ENCODE measurements at places on chromosomes 4 and X.

DNA sequence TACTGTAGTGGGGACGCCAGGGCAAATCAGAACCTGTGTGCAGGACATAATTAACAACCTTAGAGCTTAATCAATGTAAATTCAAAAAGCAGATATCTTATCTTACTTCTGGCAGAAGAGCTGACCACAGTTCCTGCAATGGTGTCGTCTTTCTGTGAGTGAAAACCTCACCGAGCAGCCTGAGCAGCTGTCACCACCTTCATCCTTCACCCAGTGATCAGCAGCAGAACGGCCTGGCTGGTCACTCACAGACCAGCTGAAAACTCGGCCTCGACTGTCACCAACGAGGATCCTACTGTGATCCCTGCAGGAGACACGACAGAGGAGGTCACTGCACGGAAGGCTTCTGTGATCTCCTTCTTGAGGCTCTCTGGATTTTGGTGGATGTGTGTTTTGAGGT is 94.2 kb downstream of the CDS1 start:
- no peak for DNase-seq

DNA sequence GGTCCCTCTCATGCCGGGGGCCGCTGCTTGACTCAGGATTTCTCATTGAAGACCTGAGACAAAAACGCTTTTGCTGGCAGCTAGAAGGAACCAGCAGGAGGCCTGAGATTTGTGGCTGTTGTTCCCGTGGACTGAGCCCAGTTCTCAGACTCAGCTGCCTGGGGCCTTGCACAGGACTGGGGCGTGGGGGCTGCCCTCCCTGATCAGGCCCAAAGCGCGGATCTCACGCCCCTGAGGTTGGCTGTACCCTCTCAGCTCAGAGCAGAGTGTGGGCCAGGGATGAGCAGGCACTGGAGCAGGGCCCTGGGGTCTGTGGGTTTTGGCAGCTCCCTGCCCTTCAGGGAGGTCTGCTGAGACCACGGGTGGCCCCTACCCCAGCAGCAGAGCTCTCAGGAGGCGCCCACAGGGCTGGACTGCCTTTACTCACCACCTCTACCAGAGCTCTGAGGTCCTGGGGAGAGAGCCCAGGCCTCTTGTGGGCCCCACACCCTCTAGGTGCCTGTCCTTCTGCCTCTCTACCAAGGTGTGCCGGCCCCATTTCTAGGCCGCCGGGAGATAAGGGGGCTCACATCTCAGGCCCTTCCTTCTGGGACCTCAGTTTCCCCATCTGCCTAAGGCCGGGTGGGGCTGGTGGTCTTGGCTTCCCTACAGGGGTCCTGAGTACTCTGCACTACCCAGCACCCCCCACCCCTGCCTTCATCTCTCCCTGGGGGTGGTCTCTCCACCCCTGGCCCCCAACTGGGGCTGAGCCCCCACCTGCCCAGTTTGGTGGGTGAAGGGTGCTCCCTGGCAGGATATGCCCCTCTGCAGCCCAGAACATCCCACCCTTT is 5.6 kb downstream of the MSANTD1 start:
- DNase-seq, result no peak

GRCh38 chr4:157898836-157899605 is 273.8 kb downstream of the GASK1B start:
- DNase-seq, result no peak

DNA sequence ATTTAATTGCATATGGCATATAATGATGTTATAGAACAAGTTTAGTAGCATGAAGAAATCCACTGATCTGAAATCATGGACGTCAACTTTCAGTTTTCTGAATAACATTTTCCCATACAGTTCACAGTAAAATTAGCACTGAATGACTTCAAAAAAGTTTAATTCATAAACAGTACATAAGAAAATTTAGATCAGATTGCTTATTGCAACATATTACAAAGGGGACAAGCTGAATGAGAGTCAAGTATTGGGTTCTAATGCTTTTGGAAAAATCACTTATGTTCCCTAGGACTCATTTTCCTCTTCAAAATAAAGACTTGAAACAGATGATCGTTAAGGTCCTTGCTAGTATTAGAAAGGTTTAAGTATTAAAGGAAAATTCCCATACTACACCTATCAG is 898.3 kb upstream of the INTU start:
- DNase-seq, result no peak

DNA sequence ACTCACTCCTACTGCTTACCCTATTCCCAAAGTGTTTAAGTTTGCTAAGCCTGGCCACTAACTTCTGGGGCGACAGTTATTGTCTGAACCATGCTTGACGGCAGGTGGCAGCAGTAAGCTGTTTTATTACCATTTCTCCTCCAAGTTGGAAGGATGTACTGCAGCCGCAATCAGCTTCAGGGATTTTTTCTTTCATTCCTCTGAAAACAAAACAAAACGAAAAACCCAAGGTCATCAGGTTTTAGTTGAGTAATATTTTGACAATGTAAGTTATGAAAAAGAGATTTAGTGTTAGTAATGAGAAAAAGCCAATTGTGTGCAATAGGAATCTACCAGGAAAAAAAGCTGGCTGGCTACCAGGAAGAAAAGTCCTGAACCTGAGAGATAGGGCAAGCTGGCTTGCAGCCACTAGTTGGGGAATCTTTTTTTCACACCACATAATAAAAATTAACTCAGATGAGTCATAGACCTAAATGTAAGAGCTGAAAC is 13.2 kb upstream of the RAB9B start:
- peak; percentile 42 for DNase-seq

DNA sequence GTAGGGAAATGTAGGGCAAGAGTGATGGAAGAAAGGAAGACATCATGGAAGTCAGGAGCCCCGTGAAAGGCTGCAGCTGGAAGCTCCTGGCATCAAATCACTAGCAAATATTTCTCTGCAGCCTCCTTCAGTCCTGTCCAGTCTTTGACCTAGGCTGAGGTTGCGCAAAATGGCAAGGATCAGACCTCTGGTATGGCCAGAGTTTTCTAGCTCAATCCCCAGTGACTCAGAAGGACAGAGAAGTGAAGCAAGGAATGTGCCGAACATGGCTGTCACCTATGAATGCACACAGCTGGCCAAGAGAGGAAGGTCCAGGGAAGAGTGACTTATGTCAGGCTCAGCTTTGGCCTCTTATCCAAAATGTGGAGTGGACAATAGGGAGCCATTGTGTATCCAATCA is 71.1 kb upstream of the PHOX2B start:
- DNase-seq, result no peak

DNA sequence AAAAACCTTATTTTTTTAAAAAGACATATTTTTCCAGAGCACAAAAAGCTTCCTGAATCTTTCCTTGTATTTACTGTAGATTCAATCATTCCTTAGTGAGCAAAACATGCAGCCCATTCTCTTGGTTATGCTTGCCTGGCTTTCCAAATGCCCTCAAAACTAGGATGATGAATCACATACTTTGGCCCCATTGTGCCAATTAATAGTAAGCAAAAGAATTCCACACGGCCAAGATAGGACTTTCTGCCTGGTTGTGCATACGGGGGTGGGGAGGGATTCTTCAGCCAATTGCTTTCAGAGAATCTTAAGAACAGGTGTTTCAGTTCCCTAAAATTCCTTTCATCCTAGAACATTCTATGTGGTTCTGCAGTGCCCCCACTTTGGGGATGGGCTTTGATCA is 7.0 kb downstream of the RAI2 start:
- DNase-seq, result no peak

- no peak for DNase-seq
These were observed 62.3 kb upstream of the LNX1 start for GRCh38 chr4:53653484-53654053.

- DNase-seq, result no peak
These were observed 9.6 kb downstream of the GPC4 start for GRCh38 chrX:133405498-133406185.

GRCh38 chr4:170875868-170876267 is 786.1 kb upstream of the AADAT start:
- DNase-seq, result no peak

GRCh38 chr4:37936889-37937498 is 23.2 kb upstream of the PTTG2 start:
- no peak for DNase-seq

- no peak for DNase-seq
These were observed 14.8 kb downstream of the HOPX start for GRCh38 chr4:56666279-56666678.

- DNase-seq, result no peak
These were observed 821.0 kb downstream of the C4orf33 start for GRCh38 chr4:129916991-129917390.

DNA sequence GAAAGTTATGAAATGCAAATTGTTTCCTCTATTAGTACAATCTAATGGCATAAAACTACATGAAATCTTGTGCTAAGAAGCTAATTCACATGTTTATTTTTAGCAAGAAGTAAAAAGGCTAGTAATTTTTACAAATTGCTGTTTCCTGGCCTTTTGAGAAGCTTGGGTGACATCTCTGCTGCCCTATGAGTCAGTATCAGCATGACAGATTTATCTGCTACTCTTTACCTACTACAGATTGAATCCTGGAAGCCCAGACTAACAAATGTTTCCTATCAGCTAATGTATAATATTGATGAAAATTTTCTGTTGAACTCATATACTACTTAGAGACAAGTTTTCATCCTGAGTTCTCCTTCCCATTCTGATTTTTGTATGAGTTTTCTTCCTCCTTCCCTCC is 232.4 kb downstream of the DCTD start:
- no peak for DNase-seq

GRCh38 chr4:4412641-4413372 is 25.9 kb downstream of the NSG1 start:
- DNase-seq, result no peak

- no peak for DNase-seq
These were observed 881.6 kb downstream of the PCDH18 start for GRCh38 chr4:136650541-136651277.

DNA sequence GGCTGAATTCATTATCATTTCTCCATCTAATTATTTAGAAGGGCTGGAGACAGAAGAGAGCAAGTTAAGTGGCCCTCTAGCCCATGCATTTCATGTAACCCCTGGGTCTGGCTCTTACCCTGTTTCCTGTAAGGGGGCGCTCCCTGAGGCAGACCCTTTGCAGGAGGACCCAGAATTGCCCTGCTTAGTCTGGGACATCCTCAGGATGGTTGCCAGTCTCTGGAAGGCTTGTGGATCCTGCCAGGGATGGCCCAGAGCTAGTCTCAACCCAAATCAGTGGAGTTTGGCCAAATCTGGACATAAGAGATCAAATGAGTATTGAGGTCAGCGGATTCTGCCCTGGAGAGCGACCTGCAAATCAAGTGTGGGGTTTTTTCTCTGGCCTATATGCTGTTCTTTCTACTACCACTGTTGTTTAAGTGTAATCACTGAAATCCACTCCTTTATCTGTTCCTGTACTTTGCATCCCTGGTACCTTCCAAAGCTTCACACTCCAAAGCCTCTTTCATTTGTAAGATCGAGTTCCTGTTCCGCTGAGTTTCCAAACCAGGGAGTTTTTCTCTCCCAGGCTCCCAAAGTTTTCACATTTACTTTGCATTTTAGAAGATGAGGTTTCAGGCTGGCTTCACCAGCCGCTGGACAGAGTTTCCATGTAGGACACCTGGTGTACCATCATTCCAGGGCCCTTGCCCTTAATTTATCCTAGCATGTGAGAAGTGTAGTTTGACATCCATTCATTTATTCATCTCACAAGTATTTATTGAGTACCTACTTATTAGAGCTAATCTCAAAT is 6.3 kb downstream of the KLF3 start:
- no peak for DNase-seq

DNA sequence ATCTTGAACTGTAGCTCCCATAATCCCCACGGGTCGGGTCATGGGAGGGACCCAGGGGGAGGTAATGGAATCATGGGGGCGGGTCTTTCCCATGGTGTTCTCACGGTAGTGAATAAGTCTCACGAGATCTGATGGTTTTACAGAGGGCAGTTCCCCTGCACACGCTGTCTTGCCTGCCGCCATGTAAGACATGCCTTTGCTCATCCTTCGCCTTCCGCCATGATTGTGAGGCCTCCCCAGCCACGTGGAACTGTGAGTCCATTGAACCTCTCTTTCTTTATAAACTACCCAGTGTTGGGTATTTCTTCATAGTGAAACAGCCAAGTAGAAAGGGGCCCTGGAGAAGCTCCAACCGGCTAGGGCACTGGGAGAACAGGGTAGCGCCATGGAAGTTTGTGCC is 12.3 kb downstream of the CTAG1A start:
- no peak for DNase-seq

DNA sequence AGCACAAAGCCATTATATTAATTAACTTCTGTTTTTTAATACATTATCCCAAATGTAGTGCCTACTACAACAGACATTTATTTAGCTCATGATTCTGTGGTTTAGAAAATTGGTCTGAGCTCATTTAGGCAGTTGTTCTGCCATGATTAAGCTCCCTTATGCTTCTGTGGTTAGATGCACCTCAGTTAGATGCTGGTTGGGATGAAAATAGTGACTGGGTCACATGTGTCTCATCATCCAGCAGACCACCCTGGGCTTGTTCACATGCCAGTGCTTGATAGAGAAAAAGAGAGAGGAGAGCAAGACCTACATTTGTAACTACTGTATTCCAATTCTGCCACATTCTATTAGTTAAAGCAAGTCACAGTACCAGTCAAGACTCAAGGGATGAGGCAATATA is 376.4 kb upstream of the GNPDA2 start:
- DNase-seq, result no peak

DNA sequence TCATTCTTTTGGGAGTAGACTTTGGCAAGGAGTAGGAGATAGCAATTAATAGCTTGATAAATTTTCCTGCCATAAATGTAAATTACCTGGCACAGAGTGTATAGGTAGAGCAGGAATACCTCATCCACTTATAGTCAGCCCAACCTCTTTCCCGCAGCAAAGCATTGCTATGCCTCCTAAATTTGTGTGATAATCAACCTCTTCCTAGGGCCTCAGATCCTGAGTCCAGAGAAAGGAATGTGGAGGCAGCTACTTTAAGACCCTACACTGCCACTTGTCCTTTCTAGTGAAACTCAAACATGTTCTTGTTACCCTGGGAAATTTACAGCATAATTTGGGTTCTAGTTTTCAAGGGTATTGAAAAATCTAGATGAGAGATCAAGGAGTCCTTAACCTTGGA is 919.0 kb downstream of the RAPGEF2 start:
- DNase-seq, result no peak

- no peak for DNase-seq
These were observed 40.9 kb upstream of the NYX start for GRCh38 chrX:41406201-41406600.

GRCh38 chrX:49977319-49978090 is 55.1 kb downstream of the CLCN5 start:
- DNase-seq, result no peak

DNA sequence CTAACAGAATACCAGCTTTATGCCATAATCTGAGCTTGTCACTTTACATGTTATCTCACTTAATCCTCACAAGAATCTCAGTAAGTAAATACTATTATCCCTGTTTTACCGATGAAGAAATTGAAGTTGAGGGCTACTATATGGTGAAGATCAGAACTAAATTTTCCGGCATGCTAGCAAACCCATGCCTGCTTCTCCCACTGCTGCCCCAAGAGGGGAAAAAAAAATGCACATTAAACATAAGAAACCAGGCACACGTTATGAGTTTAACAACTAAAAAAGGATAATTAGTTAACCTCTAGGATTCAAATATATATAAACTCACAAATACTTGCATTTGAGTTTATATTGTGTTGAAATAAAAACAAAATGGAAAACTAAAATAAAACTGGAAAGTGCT is 10.8 kb downstream of the SLC10A7 start:
- DNase-seq, result no peak

GRCh38 chr4:163536091-163536490 is 41.6 kb downstream of the TMA16 start:
- no peak for DNase-seq
